Muscle of leg (tissue), 16 donors: ENCODE measurements at places on chromosomes 6 and 20. TPM values are rescaled to one million over a fixed set of nuclear protein-coding genes. Genes with fewer than 3 reads are reported as not detected.

DNA sequence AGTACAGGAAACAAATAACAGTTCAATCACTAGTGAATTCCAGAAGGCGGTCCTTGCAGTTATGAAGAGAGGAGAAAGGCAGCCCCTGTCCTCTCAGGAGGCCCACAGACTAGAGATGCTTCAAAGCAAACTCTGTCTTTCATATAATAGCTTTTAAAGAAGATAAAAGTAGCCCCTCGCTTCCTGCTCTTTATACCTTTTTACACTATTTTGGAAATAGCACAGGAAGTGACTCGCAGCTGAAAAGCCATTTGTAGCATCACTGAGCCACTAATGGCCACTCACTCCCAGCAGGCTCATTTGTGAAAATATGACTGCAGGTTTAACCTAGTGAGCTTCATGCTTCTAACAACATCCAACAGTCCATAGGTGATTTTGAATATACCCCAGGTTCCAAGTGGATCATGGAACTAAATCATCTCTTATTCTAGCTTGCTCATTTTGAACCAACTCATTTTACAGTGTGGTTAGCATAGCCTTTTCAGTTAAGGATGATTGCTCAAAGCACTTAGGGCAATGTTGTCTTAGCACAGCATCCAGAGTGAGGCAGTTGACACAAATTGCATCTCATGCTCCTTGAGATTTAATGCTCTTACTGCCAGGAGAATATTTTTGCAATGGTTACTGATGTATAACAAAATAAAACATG lies 136.0 kb upstream of the NRSN1 start:
- DNase-seq = no peak

DNA sequence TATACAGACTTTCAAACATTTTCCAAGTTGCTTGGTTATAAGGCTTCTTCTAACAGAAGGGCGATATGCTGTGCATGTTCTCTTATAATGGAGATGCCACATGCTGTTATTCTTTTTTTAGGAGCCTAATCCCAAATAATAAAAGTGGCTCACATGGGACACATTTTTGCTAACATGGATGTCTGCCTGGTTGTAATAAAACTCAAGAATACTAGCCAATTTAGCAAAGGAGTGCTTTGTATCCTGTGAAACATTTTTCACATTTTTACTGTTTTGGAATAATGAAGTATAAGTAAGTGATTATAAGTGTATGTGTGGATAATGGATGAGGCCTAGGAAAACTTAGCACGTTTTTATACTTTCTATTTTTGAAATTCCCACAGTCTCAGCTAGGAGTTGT lies 312.2 kb downstream of the LAMA2 start:
- DNase-seq = peak; percentile 81

- no peak for DNase-seq
Observed at GRCh38 chr6:157080986-157081391, 242.3 kb downstream of the TMEM242 start.

DNA sequence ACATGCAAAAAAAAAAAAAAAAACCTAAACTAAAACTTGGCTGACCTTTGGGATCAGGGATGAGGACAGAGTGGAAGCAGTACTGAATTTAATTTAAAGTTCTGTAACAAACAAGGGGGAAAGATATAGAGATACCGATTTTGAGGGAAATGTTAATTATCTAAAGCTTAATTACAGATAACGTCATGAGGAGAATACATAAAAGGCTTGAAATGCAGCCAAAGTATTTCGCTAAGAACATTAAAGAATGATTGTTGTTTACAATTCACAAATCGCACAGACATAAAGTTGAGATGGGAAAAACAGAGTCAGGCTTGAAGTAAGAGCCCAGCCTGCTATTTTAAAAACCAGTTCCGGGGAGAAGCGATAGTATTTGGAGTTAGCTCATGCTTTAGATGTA lies 208.0 kb upstream of the SASH1 start:
- DNase-seq = peak; percentile 16

- DNase-seq = no peak
Observed at GRCh38 chr20:46700481-46700880, 9.0 kb upstream of the SLC2A10 start.

- no peak for DNase-seq
Observed at GRCh38 chr20:57902473-57902872, 192.7 kb upstream of the PMEPA1 start.

DNA sequence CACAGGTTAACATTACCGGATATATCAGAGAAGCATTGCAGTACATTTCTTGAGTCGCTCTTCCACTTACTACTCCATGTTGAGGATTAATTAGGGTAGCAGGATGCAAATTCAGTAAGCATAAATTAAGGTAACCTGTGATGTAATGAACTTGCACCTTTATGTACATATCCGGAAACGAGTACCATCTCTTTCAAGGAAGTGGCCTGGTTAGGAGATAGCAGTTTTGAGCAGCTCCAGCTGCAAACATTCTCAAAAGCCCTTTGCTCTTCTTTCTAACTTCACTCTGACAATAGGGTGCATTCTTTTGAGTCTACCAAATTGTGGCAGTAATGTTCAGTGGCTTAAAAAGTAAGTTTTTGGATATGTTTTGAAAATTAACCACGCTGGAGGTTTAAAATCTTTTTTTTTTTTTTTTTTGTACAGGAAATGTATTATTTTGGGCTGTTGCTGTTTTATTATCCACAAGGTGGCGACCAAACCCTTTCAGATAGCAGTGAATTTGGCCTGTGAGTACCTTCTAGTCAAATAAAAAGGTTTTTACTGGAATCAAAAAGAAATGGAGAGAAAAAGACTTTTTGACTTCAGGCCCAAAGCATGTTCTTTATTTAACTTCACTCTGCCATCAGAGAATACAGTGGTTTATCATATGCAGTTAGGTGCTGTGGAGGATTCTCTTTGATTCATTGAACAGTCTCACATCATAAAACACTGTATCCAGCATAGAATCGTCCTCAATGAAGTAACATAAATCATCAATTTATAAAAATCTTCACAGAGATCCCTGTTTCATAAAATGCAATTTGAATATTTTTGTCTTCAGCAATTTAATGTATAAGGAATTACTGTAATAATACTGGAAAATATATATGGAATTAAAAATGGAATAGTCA lies 8.9 kb downstream of the FAM217B start:
- peak; percentile 85 for DNase-seq

ANKRD6 gene
- 12.2 TPM for polyA plus RNA-seq
